Stomach (tissue), 19 donors: ENCODE measurements at places on chromosomes 1 and 21.
A peak's percentile ranks its signal among the peaks of the same experiment; 100 is the strongest.

DNA sequence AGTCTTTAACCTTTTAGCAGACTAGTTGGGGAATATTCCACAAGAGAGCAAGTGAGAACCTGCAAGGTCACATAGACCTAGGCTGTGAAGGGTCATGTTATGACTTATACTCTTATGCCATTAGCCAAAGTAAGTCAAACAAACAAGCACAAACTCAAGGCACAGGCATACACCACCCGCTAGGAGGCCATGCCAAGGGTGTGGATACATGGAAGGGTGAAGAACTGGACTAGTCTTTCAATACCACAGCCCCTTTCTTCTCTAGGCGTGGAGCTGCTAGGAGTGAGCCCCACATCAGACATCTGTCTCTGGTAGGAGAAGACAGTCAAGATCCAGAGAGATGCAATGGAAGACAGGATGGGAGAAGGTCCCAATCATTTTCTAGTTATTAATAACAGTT, 68.6 kb downstream of the BACH1 start:
- no peaks in the 10 kb centered on the region for H3K27me3 ChIP-seq
- H3K27ac ChIP-seq: no peak overlapping the region
- H3K4me1 ChIP-seq: no peaks in the 10 kb centered on the region
- peaks cover 20% of the 10 kb centered on the region for H3K36me3 ChIP-seq
- no peak for DNase-seq

DNA sequence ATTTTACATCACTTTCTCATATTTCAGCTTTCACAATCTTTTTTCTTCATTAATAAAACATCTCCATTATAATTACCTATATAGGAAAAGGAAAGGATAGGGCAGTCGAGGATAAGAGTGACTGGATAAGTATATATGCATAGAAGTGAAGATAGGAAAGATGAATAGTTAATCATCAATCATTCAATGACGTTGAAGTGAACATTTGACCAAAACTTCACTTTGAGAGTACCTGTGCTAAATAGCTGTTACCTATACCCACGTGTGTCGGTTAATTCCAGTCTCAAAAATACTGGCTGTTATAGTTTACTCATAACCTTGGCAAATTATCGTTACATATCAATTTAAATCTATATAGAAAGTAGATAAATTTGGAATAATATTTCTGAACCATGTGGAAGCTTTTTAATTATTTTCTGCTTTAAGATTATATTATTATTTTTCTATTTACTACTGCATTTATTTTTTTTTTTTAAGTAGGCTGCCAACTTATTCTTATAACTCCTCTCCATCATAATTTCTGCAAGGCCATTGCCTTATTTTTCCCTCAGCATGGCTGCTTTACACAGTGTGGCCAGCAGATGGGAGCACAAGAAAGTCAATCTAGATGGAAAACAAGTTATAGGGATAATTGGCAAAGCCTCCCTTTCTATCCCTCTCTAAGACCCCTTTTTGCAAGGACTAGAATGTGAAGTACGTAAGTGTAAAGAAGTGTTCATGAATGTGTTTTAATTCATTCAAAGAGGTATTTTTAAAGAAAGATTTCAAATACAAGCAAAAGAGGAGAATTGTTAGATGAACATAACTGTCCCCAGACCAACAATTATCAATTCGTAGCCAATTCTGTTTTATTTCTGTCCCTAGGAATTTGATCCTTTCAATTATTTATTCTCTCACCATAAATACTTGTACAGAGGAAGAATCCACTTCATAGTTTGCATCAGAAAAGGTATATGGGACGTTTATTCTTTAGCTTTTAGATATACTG, 290.4 kb downstream of the KCNT2 start:
- no peaks in the 10 kb centered on the region for H3K27me3 ChIP-seq
- no peak overlapping the region for H3K4me3 ChIP-seq
- H3K27ac ChIP-seq: no peak overlapping the region
- H3K4me1 ChIP-seq: no peaks in the 10 kb centered on the region
- H3K36me3 ChIP-seq: no peaks in the 10 kb centered on the region

DNA sequence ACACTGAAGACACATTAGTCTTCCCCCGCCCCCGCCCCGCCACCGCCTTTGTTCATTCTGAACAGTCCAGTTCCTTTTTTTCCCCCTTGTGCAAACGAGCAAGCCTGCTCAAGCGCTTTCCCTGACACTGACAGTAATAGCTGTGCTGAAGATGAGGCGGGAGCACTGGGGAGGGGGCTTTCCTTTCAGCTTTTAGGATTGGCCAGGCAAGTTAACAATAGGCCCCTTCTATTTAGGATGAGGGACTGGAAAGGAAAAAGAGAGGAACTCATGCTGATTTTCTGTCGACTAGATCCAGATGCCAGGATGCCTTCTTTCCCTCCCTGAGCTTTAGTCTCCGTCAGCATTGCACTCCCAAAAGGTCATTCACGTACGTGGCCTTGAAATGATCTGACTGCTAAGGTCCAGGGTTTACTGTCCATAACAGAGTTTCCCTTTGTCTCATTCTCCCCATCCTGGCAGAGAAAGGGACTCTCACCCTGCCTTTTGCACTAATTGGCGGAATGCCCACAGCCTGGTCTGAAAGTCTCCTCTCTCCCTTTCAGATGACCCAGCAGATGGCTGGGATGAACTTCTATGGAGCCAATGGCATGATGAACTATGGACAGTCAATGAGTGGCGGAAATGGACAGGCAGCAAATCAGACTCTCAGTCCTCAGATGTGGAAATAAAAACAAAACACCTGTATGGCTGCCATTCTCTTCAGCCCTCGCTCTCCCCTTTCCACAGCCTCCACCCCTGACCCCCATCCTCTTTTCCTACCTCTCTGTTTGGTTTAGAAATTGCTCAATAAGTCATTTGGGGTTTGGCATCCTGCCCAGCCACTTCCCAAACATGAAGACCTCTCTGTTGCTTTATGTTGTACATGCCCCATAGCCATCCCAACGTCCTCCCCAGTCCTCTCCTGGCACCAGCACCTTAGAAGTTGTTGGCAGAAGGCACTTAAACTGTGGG, 28.6 kb upstream of the ZFP69B start:
- no peaks in the 10 kb centered on the region for H3K4me1 ChIP-seq
- H3K27me3 ChIP-seq: no peaks in the 10 kb centered on the region
- peaks cover 29% of the 10 kb centered on the region for H3K36me3 ChIP-seq
- H3K4me3 ChIP-seq: no peak overlapping the region
- no peak overlapping the region for H3K27ac ChIP-seq
- DNase-seq: peak; percentile 37

- H3K27me3 ChIP-seq: no peaks in the 10 kb centered on the region
- no peaks in the 10 kb centered on the region for H3K4me1 ChIP-seq
- H3K4me3 ChIP-seq: no peak overlapping the region
- no peak overlapping the region for H3K27ac ChIP-seq
- no peaks in the 10 kb centered on the region for H3K36me3 ChIP-seq
- DNase-seq: no peak
Measured at GRCh38 chr1:154793685-154794084, 76.4 kb downstream of the KCNN3 start.

DNA sequence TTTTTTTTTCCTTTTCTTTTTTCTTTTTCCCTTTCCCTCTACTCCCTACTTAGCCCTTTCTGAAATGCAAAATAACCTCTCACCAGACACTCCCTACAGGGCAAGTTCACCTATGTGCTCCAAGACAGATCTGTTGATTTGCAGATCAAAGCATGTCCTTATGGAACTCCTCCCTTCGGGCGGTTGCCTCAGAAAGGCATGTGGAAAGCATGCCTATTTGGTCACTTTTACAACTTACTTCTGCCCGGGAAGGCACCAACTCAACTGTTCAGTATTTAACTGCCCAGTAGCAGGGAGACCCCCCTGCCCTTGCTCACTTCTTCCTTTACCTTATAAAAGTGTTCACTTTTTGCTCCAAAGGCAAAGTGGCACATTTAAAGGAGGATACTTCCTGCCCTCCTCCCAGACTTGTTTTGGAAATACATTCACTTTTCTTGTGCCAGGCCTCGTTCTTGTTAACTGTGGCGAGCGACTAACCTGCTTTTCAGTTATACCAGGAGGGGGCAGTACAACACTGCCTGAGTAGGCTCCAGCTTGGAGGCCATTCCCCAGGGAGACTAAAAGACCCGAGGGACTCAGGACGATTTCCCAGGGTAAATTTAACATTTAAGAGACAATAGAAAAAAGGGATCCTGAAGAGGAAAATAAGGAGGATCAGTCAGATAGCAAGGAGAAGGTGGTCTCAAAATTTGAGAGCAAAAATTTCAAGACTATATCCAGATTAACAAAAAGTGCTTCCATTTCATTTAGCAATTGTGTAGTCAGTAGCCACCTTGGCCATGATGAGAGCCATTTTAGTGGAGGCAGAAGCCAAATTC, 12.3 kb upstream of the SLAMF7 start:
- no peaks in the 10 kb centered on the region for H3K36me3 ChIP-seq
- no peak overlapping the region for H3K27ac ChIP-seq
- H3K27me3 ChIP-seq: no peaks in the 10 kb centered on the region
- H3K4me1 ChIP-seq: peaks cover 14% of the 10 kb centered on the region
- peak; percentile 88 for DNase-seq
- no peak overlapping the region for H3K4me3 ChIP-seq

GRCh38 chr1:93814795-93815340, 64.1 kb downstream of the DNTTIP2 start:
- H3K36me3 ChIP-seq: no peaks in the 10 kb centered on the region
- no peak overlapping the region for H3K27ac ChIP-seq
- peaks cover 29% of the 10 kb centered on the region for H3K4me1 ChIP-seq
- H3K4me3 ChIP-seq: no peak overlapping the region
- no peaks in the 10 kb centered on the region for H3K27me3 ChIP-seq
- no peak for DNase-seq

DNA sequence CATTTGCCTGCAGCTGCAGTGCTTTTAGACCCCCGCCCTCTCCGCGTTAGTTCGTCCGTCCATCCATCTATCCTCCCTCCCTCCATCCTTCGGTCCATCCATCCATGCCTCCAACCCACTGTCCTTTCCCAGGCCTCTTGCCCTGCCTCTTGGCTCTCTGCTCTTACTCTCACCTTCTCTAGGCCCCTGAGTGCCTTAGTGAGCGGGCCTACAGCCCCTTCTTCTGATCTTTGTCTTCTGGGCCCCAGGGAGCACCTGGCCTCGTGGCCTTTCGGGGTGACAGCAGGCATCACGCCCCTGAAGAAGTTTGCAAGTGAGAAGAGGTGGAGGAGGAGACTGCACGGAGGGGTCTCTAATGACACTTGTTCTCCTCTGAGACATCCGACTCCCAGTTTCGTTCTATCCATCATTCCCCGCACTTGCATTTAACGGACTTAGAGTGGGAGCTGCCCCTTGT, 842 bp downstream of the ATXN7L2 start:
- H3K4me1 ChIP-seq: peaks cover 12% of the 10 kb centered on the region
- no peak overlapping the region for H3K27ac ChIP-seq
- peak overlapping the region; percentile 74 for H3K4me3 ChIP-seq
- no peaks in the 10 kb centered on the region for H3K27me3 ChIP-seq
- peaks cover 7% of the 10 kb centered on the region for H3K36me3 ChIP-seq
- no peak for DNase-seq

GRCh38 chr1:24540051-24540905, 15.6 kb upstream of the NCMAP start:
- H3K4me1 ChIP-seq: peaks cover 10% of the 10 kb centered on the region
- H3K36me3 ChIP-seq: peaks cover 14% of the 10 kb centered on the region
- no peaks in the 10 kb centered on the region for H3K27me3 ChIP-seq
- H3K4me3 ChIP-seq: no peak overlapping the region

DNA sequence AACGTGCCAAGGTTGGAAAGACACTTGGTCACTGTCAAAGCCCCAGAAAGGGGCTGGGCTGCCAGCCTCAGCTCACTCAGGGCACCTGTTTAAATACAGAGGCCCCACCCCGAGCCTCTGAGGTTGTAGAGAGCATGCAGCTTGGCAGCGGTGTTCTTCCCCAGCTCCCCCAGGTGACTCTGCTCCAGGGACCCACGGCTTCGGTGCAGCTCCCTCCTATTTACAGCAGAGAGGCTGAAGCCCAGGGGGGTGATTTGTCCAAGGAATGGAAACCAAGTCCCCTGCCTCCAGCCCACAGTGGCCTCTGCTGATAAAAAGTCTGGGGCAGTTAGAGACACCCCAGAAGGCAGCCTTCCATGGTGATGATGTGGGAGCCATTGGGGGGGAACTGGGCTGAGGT, 9.1 kb upstream of the C1QA start:
- no peak for DNase-seq
- H3K27ac ChIP-seq: no peak overlapping the region
- no peaks in the 10 kb centered on the region for H3K4me1 ChIP-seq
- no peak overlapping the region for H3K4me3 ChIP-seq
- no peaks in the 10 kb centered on the region for H3K36me3 ChIP-seq

DNA sequence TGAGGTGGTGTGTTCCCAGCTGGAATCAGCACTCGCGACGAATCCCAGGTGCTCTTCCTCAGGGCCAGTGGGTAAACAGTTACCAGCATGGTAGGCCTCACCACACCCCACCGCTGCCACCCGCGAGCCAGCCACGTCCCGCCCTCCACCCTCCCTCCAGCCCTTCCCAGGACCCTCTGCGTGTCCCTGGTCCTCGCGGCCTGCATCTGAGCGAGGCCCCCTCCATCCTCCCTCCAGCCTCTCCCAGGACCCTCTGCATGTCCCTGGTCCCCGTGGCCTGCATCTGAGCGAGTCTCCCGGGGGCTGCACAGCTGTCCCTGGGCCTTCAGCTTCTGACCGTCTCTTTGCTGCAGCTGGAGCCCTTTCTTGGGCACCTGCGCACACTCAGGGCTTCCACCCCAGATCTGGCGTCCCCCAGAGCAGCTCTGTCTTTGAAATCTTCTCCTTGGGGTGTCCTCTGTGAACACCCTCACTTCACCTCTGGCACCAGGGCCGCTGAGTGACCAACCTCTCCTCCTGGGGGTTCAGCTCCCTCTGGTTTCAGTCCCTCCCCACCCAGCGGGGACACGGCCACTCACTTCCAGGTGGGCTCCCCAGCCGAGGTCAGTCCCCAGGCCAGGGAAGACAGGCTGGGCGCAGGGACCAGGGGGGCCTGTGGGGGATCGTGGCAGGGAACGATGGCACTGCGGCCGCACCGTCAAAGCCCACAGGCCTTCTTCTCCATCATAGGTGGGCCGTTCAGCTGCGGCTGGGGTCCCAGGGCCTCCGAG, 57.8 kb upstream of the COL6A2 start:
- H3K36me3 ChIP-seq: no peaks in the 10 kb centered on the region
- H3K27me3 ChIP-seq: no peaks in the 10 kb centered on the region
- no peak overlapping the region for H3K27ac ChIP-seq
- no peak for DNase-seq
- H3K4me3 ChIP-seq: no peak overlapping the region

DNA sequence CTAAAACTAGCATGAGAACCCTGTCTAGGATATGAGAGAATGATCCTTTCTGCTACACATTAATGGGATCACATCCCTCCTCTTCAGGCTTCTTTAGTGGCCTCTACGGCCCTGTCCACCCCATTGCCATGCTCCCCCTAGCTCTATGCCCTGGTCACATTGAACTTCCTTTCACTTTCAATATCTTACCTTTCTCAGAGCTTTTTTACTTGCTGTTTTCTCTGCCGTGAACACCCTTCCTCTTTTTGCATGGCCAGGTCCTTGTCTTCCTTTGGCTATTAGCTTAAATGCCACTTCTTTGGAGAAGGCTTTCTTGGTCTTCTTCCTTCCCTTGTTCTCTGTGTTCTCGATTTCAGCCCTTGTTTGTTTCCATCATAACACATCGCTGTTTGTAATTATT, 97.4 kb downstream of the GIPC2 start:
- no peak for DNase-seq
- H3K27me3 ChIP-seq: no peaks in the 10 kb centered on the region
- H3K27ac ChIP-seq: no peak overlapping the region
- H3K36me3 ChIP-seq: no peaks in the 10 kb centered on the region

- no peaks in the 10 kb centered on the region for H3K27me3 ChIP-seq
- H3K27ac ChIP-seq: no peak overlapping the region
- DNase-seq: no peak
- no peak overlapping the region for H3K4me3 ChIP-seq
- H3K36me3 ChIP-seq: no peaks in the 10 kb centered on the region
Measured at GRCh38 chr1:77316006-77316405, 34.2 kb downstream of the AK5 start.
